ENCODE measurements at places on chromosomes 5 and 9.

DNA sequence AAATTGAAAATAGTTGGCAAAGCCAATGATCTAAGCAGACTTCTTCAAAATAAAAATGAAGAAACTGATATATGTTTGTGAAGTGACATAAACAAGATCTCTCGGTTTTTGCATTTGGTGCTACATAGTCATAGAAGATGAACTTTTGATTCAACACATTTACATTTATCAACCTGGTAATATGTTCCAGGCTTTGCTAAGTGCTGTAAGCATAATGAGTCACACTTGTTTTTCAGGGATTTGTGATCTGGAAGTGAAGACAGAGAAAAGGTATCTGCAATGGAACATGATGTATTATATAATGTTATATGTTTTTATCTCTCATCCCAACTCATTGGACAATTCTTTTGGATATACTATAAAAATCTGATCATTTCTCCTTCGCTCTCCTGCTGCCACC lies 801.4 kb downstream of the BRINP1 start:
- DNase-seq: no peak

DNA sequence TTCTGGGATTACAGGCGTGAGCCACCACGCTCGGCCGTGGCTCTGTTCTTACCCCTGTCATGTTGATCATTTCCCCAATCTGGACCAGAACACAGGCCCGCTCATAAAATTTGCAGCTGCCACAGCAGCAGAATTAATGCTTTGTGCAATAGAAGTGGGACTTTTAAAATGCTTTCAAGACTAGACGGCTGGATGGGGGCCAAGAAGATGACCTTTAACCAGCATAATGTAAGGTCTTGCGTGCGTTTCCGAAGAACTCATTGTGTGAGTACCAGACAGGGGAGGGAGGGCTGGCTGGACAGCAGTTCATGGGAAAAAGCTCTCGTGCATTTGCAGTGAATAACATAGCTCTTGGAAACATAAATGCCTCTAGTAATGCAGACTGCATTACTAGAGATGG lies 3.5 kb upstream of the WDR38 start:
- DNase-seq: peak; percentile 47

DNA sequence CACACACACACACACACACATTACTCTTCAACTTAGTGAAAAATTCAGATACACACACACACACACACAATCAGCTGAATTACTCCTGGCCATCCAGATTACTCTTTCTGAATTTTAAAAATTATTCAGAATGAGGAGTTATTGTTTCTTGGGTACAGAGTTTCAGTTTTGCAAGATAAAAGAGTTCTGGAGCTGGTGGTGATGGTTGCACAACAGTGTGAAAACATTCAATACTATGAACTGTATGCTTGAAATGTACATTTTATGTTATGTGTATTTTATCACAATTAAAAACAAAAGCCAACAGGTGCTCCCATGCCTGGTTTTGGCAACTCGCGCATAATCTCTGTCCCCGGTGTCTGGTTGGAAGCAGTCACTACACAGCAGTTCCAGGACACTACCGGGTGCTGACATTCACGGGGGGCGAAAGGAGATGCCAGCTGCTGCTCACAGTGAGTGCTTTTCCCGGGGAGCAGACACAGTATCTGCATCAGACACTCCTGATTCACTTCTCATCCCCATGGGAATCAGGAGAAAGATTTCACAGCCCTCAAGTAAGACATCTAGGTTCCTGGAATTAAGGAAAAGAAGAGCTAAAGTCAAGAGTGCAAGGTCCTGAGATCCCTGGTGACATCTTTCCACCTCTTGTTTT lies 55.7 kb downstream of the LHFPL2 start:
- no peak for DNase-seq

- no peak for DNase-seq
Observed at GRCh38 chr9:101706261-101706798, 32.1 kb downstream of the GRIN3A start.

- DNase-seq: no peak
Observed at GRCh38 chr9:90176901-90177300, 465.7 kb downstream of the DIRAS2 start.

- no peak for DNase-seq
Observed at GRCh38 chr5:40828021-40828631, 6.9 kb downstream of the RPL37 start.

- DNase-seq: no peak
Observed at GRCh38 chr5:81825237-81825636, 74.3 kb upstream of the SSBP2 start.

GRCh38 chr9:5643005-5643624 lies 14.2 kb downstream of the RIC1 start:
- DNase-seq: no peak

DNA sequence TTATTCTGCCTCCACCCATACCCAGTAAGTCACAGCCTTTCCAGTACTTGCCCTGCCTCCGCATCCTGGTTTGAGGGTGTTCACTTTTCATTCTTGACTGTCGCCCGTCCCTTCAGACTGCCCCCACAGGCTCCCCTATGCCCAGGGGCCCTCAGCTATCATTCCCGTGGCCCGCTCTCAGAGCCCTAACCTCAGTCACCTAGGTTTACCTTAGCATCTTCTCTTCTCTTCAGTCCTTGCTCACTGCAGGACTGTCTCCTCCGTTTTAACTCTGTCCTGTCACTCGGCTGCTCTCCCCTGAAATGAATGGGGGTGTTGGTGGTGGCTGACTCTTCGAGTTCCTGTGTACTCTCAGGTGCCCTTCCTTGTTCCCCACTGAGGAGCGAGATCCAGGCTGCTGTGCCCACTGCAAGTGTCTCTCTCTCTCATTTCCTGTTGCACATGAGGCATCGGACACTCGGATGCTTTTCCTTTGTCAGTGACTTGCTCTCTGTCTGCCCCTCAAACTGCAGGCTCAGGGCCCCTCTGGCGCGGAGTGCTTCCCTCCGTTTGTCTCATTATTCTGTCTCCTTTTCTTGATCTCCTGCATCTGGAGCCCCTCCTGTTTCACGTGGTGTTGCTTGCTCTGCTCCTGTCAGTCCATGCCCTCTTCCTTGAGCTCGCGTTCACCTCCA lies 89.8 kb downstream of the CACNA1B start:
- DNase-seq: no peak

DNA sequence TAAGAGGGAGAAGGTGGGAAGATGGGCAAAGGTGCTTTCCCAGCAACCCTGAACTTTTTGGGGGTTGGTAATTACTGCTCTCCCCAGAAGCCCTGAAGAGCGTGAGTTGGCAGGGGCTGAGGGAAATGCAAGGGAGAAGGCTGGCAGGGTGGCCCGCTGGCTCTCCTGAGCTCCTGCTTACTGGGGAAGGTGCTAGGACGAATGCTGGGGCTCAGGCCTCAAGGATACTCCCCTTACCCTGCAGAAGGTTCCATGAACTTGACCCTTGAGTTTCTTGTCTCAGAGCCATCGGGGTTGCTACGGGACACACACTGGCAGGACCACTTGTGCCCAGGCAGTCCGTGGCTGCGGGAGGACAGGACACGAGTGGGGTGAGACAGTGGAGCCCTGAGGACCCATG lies 1.2 kb downstream of the FAM163B start:
- no peak for DNase-seq

GRCh38 chr9:72129271-72130156 lies 19.7 kb upstream of the GDA start:
- DNase-seq: no peak

GRCh38 chr5:157072508-157072907 lies 13.6 kb upstream of the HAVCR1 start:
- no peak for DNase-seq

DNA sequence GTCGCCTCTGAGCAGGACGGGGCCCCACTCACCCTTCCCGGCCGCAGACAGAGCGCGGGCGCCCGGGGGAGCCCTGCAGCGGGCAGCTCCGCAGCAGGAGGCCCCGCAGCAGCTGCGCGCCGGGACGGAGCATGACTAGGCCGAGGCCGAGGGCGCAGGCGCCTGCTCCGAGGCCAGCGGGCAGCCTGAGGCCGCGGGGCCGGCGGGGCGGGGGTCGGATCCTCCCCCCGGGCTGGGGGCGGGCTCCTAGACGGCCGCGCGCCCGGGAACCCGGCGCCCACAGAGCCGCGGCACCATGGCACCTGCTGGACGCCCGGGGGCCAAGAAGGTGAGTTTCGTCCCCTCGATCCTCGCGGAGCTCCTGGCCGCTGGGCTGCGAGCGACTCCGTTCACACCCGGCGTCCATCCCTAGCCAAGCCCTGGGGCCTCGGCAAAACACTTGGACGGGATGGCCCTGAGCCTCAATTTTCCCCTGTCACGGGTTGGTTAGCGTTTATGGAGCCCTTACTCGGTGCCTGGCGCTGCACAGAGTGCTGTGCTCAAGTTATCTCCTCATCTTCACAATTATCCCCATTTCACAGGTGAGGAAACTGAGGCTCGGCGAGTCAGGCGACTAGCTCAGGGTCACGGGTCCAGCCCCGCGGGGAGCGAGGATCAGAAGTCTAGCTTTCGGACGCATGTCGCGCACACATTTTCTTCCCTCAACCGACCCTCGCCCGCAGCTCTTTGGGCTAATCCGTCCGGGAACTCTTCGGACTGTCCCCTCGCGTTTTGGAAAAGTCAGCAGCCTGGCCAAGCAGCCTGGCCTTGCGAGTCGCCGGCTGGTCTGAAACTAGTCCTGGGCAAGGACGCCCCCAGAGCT lies at the start of the genes BHMT2 and DMGDH:
TSS of gene BHMT2 (plus strand) at position 280 of the 862 bp plus-strand sequence. CDS start at position 296, 16 bp downstream.
TSS of gene DMGDH (minus strand) at position 187 of the 862 bp plus-strand sequence. CDS start at position 133, 54 bp downstream.
- peak; percentile 49 for DNase-seq

Data from left hindlimb (tissue), 1 donor.